ENCODE measurements at places on chromosomes 13 and 19.

GRCh38 chr13:108120302-108120701 lies 95.0 kb downstream of the LIG4 start:
- DNase-seq: no peak

- DNase-seq: no peak
These were observed 80.3 kb downstream of the UFM1 start for GRCh38 chr13:38429916-38430315.

DNA sequence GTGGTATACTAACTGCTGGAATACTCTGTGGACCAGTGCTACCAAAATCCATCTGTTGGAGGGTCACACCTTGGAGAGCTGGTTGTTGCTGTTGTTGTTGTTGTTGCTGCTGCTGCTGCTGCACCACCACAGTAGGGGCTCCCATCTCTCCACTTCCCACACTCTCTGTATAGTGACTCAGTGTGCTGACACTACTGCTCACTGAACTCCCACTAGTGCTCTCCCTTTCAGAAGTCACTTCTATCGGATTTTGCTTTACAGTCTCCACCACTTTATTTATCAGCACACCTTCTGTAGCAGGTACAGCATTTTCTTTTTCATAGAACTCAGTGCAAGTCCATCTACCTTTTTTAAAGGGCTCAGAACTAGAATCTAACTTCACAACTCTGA lies 1.7 kb downstream of the TSC22D1 start:
- DNase-seq: no peak

DNA sequence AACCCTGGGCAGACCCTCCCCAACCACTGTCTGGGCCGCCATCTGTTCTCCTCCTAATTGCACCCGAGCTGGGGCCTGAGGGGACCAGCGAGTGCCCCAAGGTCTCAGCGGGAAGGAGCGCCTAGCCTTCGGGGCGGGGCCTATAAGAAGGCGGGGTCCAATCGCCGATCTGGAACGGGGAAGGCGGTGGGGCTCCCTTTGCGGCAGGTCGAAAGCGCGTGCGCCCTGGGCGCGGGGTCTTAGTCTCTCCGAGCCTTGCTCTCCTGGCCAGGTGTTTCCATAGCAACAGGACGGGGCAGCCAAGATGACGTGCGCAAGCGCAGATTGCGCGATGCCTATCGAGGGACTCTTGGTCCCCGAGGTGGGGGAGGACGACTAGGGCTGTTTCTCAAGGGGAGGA lies 2.8 kb downstream of the MAST1 start:
- DNase-seq: no peak

DNA sequence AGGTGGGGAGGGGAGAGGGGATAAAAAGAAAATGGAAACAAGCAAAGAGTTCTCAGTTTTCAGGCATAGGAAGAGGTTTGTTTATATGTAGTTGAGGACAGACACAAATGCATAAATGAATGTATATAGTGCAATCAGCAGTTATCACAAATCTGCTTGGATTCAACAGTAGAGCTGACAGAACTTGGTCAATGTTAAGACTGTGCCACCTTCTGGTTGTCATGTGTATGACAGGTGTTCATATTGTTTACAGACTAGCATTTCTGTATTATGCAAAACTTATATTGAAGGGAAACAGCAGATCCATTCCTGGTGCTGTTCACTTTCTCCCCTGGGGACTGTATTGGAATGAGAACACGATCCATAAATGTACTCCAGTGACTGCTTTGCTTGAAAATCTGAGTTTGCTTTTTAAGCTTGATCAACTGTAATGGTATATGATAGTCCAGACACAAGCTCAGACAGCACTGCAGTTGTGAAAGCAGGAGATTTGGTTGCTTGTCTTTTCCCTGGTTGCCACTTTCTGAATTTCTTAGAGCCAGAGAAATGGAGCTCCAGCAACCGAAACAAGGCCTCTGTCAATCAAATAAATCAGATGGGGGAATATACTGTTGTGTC lies 319.5 kb upstream of the OBI1 start:
- no peak for DNase-seq

DNA sequence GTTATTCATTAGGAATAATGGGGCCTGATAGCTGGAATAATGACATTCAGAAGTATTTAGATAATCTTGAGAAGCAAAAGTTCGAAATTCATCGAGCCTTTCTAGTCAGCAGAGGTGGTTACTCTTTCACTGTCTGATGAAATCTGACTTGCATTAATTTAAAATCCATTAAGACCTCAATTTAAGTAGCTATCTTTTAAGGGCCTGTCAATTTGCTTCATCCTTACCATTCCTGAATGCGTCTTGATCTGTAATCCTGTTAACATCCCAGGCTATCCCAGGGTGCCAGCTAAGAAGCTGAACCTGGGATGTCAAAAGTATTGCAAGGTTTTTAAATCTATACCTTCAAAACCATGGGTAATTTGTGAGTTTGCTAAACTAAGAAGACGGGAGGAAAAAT lies 1491.0 kb upstream of the MIR17HG start:
- no peak for DNase-seq

- DNase-seq: no peak
These were observed 101.9 kb downstream of the GADD45B start for GRCh38 chr19:2577722-2578335.

GRCh38 chr13:21450936-21451335 lies 8.2 kb downstream of the ZDHHC20 start:
- DNase-seq: no peak

GRCh38 chr19:11657307-11657706 lies 60.0 kb downstream of the ZNF627 start:
- no peak for DNase-seq

DNA sequence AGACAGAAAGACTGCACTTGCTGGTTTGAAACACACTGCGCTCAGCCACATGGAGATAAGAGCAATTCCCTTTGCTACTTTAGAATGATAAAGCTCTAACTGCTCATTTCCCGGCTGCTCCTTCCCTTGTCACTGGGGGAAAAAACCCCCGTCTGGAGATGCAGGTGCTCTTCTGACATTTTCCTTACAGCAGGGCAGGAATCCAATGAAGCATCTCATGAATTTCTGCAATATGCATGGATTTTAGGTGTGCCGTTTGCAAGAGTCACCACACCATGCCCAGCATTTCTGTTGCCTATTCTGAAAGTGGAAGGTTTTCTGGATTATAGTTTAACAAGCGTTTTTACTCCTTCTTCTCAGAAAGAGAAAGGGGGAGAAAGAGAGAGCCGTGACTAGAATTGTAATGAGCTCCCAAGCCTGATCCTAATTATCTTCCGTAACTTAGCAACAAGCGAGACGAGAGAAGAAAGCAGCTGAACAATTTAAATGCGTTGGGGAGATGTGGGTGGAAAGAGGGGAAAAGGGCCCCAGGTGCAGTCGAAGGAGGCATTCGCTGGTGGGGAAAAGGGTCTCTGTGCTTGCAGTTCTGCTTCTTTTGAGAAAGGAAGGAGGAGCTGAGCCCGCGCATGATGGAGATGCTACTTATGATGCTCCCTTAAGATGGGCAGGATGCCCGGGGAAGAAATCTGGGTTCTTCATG lies 76.6 kb upstream of the SPATA13 start:
- no peak for DNase-seq

DNA sequence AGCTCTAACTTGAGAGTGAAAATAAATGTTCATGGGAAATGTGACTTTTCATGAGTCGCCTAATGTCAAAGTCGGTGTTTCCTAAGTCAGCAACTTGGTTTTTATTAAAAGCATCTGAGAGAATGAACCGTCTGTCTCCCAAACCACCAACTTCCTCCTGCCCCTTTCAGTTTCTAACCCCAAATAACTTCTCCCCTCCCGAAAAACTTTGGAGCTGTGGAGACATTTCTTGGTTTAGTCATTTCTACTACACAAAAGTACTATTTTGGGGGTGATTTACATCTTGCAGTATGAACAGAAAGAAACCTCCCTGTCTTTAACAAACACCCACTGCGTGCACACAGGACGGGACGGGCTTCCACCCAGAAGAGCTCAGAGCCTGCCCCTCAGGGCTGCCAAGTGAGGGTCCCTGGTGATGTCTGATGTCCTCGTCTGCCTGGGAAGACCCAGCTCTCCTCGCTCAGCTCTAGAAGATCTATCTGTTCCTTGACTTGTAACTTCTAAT lies 65.0 kb downstream of the RASA3 start:
- no peak for DNase-seq

DNA sequence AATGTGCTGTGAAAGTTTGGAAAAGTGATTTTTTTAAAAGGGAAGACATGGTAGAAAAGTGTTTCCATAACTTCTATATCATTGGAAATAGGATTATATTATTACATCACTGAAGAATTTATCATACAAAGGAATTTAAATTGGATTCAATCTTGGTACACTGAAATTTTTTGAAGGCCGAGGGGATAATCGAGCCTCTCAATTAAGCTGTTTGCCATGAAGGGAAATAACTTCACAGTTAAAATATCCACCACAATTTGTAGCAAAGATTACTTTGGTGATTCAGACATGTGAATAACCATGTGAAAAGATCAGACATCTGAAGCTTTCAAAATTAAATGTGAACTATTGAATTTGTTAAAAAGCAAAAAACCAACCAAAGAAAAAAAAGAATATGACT lies 215.3 kb downstream of the KLF5 start:
- DNase-seq: no peak

GRCh38 chr13:112887151-112887550 lies 81.9 kb upstream of the MCF2L start:
- DNase-seq: no peak

DNA sequence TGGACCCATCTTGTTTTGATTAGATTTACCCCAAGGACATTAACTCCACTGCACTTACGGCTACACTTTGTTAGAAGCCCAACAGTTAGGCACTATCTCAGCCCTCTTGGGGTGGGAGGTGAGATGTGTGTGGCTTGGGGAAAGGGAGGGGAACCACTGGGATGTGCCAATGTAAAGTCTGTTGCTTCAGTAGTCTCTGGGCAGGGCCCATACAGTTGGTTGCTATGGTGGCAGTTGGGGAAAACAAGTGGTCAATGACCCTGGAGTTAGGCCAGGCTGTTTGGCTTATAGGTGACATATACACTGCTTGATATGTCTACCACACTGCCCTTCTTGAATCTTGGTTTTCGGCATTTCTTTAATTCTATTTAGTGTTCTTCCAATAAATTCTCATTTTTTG lies 8.9 kb upstream of the RB1 start:
- DNase-seq: no peak

- DNase-seq: no peak
These were observed 1.5 kb downstream of the TLE5 start for GRCh38 chr19:3060857-3061181.

DNA sequence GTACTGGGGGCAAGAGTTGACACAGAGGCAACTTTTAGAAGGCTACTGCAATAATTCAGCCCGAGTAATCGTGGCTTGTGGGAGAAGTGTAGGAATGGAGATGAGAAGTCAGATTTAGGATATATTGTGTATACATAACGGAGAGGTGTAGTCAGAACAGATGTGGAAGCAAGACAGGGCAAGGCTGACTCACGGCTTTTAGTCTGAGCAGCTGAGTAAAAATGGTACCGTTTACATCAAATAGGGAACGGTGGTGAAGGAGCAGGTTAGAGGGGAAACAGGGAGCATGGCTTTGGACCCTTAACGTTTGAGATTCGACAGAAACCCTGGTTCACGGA lies 796 bp upstream of the LSM14A start:
- peak; percentile 4 for DNase-seq

GRCh38 chr13:75251188-75251587 lies 230.8 kb downstream of the TBC1D4 start:
- no peak for DNase-seq

DNA sequence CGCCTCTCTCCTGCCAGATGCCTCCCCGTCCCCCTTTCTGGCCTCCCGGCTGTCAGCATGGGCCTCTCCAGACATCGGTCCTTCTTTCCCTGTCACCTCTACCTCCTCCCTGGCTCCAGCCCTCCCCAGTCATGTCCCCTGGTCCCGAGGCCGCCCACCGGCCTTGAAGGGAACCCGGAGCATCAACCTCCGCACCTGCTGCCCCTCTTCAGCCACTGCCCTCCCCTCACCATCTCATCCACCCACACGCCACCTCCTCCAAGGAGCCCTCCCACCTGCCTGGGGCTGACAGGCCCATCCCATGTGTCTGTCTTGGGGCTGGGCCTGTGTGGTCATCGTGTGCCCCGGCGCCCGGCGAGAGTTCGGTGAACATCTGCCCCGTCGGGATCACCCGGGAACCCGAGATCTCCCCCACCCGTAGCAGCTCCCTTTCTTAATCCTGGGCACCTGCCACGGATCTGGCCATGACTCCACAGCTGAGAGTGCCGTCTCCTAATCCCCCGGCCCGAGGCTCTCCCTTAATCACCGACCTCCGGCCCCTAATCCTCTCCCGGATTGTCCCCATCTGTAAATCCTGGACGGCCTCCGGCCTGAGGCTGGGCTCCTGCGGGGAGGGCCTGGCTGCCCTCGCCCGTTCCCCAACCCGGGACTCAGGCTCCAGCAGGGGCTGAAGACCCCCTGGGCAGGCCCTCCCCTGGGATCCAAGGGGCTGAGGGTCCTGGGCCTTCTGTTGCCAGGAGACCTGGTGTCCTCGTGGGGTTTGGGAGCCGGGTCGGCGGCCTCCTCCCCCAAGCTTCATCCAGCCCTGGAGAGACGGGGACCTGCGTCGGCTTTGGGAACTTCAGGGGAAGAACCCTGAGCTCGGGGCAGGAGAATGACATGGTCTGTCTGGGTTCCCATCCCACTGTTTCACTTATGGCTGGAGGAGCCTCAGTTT lies 5.9 kb downstream of the HCN2 start:
- no peak for DNase-seq

DNA sequence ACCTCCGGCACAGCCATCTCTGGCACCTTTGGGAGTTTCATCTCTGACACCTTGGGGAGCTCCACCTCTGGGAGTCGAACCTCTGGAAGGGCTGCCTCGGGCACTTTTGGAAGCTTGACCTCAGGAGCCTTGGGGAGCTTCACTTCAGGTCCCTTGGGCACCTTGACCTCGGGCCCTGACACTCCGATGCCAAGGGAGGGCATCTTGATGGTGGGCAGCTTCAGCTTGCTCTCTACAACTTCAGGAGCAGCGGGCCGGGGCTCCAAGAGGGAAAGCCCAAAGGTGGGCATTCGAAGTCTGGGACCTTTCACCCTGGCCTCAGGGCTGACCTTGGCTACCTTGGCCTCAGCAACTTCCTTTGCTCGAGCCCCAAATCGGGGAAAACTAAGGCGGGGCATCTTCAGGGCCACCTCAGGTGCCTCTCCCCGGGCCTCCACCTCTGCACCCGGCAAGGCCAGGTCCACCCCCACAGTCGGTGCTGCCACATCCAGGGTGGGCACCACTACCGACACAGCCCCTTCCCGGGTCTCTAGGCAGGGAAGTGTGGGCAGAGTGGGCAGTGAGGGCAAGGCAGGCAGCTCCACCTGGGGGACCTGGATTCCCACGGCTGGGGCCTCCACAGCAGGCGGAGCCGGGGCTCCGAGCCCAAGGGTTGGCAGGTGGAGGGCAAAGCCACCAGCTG lies 7.0 kb upstream of the HIPK4 start:
- no peak for DNase-seq

DNA sequence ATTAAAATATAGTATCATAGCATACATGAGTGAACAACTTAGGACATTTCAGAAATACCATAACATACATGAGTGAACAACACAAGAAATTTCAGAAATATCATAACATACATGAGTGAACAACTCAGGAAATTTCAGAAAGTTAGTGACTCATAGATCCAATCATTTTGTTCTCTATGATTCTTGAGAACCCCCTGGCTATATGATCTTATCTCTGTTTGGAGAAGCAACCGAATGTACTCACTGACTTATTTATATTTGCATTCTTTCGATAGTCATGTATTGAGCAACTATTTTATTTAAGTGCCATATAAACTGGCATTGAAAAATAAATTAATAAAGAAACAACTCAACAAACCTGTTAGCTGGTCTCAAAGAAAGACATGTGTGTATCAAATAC lies 251.1 kb downstream of the EFNB2 start:
- DNase-seq: no peak

All from stimulated activated CD8-positive, alpha-beta memory T cell treated with anti-CD3 and anti-CD28 coated beads, Interleukin-2, amount 100 ng/mL, for 48 hours (primary cell).